ENCODE measurements at places on chromosomes 4 and X.
A peak's percentile ranks its signal among the peaks of the same experiment; 100 is the strongest.

DNA sequence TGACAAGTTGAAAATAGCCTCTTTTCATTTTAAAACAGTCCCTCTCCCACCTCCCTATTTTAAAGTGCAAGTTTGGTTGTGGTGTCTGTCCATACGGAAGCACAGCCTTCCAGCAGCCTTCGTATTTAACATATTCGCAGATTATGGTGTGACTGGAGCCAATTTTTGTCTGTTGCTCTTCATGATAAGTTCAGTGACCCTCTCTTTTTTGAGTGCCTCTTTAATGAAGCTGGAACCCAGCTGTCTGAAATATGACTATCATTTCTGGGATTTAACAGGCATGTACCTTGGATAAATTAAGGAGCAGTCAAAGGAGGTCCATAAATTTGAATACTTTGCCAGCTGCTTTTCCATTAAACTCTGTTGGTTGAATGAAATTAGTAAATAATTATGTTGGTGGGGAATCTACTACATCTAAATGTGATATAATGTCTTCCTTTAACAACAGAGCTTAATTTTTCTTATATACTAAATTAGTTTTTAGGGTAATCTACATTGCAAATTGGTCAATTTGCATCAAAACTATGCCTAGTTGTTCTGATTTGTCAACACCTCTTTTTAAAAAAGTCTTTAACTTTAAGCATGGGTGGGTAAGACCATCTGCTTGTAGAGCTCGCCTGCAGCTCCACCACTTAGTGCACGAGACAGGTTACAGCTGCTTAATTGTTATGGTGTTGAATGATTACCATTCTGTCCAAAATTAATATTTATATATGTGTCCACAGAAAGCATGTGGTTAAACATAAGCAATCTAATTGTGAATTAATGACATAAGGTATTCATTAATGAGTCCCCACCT is 216.6 kb downstream of the DCTD start:
- DNase-seq = no peak

- DNase-seq = no peak
These were observed 73.1 kb upstream of the SORBS2 start for GRCh38 chr4:185885075-185885474.

- no peak for DNase-seq
These were observed 238.2 kb downstream of the MGST2 start for GRCh38 chr4:139903845-139904244.

- DNase-seq = no peak
These were observed 191.2 kb downstream of the RRAGB start for GRCh38 chrX:55908661-55909212.

GRCh38 chr4:171644430-171645057 is 168.7 kb upstream of the GALNTL6 start:
- DNase-seq = no peak

GRCh38 chrX:14913241-14913640 is 40.0 kb downstream of the MOSPD2 start:
- DNase-seq = no peak

- DNase-seq = no peak
These were observed 324.0 kb downstream of the STPG2 start for GRCh38 chr4:97819294-97819693.

- no peak for DNase-seq
These were observed 578.2 kb downstream of the KLHL13 start for GRCh38 chrX:117538178-117539089.

DNA sequence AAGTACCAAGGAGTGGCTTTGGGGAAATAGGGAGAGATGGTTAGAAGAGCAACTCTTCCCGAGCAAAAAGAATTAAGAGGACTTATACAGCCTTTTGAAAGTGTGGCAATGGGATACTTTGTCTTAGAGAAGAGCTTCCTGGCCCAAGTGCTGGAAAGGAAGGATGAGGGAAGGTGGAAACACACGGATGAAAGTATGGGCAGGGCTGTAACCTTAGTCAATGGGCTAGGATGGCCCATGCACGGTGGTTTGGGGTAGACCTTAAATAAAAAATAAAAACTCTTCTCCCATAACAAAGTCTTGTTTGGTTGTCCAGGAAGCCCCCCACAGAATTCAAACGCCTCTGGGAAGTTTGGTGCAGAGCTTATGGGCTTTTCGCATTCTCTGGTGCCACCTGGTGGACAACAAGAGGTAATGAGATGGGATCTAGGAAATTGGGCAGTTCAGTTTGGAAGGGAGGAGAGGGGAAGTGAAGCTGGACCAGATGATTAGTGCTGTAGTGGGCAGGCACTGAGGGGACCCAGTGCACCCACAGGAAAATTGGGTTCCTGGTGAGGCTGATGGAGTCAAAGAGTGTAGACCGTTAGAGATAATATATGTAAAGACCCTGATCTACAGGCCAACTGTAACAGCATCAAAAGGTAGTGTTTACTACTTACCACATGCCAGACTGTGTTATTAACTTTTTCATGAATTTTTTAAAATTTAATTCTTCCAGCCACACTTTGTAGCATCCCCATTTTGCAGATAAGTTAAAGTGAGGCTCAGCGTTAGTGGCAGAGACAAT is 13.8 kb upstream of the ENOX2 start:
- DNase-seq = peak; percentile 2

GRCh38 chr4:10584042-10584441 is 100.5 kb downstream of the CLNK start:
- DNase-seq = no peak

DNA sequence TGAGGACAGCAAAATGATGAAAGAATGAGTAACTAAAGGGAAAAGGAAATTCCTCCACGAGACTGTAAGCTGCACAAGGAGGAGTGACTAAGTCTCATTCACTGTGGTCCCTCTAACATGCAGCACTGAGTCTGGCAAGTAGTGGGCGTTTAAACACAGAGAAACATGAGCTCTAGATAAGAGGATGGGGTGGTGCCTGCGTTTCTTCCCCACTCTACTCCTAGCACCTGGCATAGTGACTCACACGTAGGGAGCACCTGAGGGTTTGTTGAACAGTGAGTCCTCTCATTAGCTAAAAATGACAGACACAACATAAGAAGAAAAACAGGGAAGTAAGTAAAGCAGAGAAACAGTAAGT is 105.8 kb upstream of the CBR4 start:
- no peak for DNase-seq

DNA sequence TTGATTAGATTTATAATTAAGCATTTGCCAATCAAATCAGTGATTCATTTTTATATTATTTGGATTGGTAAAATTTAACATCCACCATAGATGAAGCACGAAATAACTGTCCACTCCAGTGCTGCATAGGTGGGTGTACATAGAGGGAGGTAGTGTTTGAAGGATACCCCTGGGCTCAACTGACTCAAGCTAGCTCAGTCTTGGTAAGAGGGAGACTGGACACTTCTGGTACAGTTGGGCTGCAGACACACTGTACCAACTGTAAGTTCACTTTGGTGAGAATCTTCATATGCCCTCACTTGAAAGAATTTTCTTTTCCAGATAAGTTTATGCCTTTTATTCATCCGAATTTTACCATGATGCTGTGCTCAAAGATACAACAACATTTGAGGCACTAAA is 48.6 kb upstream of the UGT2B15 start:
- no peak for DNase-seq

DNA sequence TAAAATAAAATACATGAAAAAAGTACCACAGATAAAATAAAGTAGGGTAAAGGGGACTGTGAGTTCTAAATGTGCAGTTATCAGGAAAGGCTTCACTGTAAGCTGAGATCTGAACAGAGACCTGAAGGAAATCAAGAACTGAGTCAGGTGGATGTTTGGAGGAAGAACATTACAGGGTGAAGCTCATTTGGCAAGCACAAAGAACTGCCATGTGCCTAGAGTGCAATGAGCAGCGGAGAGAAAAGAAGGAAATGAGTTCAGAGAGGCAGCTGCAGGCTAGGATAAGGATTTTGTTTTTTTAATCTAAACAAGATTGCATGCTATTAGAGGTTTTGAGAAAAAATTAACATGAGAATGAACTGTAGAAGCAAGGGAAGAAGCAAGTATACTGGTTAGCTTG is 373.1 kb downstream of the STPG2 start:
- DNase-seq = no peak

GRCh38 chrX:121802881-121803412 is 755.5 kb downstream of the GLUD2 start:
- no peak for DNase-seq

- no peak for DNase-seq
These were observed 72.2 kb downstream of the COMMD8 start for GRCh38 chr4:47391256-47391655.

DNA sequence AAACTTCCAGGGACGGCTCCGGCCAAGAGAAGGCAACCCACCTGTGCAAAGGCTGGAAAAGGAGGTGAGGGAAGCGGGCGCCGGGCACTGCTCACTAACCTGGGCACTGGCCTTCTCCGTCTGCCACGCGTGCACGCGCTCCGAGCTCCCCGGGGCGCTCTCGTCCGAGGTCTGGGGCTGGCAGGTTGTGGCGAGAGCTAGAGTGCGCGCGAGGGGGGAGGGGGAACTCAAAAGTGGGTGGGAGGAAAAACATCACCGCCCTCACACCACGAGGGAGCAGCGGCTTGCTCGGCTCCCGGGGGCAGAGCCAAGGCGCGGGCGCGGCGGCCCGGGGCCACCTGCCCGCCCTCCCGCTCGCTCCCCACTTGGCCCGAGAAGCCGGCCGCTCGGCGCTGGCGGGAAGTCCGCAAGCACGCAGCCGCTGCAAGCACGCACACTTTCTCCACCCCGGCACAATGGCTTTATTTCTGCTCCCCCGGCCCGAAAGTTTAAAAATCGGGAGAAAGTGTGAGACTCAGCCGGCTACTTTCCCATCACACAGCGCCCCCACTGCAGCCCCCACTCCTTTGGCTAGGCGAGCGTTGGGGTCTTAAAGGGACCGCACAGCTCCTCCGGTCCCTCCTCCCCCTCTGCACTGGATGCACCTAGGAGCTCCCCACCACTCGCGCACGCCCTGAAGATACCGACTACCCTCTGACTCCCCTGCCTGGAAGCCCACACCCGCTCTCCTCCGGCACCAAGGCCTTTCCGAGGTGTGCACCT is at the start of gene CHRDL1:
TSS of gene CHRDL1 (minus strand) at position 173 of the 762 bp plus-strand sequence. CDS start 3,636 bp downstream, outside the sequence.
- no peak for DNase-seq
